ENCODE measurements at places on chromosomes 3 and 15.

DNA sequence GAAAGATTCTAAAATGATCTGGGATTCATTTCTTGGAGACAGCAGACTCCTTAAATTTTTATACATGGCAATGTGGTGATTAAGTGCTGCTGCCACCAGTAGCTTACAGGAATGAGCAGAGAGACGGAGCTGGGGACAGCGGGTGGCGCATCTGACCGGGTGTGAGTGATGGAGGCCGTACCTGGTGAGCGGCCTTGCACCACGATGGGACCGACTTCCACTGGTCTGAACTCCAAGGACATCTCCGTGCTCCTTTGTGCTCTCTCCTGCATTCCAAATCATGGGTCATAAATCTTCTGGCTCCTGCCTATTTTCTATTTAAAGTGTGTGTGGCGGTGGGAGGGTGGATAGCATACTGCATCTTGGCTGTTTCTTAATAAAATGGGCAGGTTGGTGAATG is 262.6 kb downstream of the ABHD5 start:
- no peak for DNase-seq

DNA sequence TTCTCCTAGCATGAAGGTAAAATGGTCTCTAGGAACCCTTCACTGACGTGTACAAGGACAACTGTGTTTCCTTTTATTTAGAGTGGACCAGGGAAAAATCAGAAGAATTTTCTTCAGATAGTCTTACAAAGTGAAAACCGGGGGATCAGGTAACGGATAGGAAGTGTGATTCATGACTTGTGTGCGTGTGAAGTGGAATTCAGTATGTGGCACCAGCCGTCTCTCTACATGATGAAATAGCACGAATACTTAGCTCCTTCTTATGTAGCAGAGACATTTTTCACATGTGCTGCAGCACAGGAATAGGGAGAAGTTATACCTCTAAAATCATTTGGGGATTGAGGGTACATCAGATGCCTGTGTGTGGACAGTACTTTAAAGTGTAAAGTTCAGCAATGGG is 159.2 kb downstream of the MEX3B start:
- no peak for DNase-seq

GRCh38 chr3:194979173-194979572 is 291.8 kb downstream of the XXYLT1 start:
- DNase-seq, result no peak

DNA sequence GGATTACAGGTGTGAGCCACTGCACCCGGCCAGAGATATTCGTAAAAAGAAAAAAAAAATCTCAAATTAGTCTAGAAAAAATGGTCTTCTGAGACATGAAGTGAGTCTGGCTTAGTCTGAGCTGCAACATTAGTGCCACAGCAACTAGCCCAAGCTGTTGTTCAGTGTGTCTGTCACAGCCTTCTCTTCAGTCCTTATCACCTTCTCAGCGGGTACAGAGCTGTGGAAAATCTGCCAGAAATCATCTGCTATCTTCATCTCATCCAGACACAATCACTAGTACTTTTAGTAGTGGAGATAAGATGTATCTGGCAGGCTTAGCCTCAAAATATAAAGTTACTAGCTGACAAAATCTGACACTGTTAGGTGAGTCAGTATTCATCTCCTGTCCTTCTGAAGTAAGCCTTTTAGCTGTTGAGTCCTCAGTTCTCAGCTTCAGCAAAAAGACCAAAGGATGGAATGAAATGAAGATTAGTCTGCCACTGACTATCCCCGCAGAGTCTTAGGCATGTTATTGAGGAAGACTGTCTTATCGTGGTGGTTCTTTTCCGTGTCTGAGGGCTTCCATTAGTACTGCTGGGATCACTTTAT is 120.5 kb upstream of the CGNL1 start:
- DNase-seq, result no peak

DNA sequence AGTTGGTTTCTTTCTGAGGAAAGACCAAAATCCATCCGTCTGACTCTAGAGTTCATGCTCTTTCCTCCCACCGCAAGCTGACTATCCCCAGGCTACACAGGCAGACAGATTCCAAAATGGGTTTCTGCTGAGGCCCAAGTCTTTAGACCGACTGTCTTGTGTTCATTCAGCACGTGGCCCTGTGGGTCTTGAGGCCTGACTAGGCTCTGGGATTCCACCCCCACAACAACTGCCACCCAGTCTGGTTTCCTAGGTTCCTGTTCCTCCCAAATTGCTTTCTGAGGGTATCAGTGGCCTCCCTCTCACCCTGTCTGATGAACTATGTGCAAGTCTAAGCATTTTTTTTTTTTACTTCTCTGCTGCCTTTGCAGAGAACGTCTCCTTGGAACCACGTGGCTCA is 67.7 kb downstream of the CYP19A1 start:
- no peak for DNase-seq

GRCh38 chr3:182862159-182862860 is 69.0 kb downstream of the ATP11B start:
- DNase-seq, result no peak

DNA sequence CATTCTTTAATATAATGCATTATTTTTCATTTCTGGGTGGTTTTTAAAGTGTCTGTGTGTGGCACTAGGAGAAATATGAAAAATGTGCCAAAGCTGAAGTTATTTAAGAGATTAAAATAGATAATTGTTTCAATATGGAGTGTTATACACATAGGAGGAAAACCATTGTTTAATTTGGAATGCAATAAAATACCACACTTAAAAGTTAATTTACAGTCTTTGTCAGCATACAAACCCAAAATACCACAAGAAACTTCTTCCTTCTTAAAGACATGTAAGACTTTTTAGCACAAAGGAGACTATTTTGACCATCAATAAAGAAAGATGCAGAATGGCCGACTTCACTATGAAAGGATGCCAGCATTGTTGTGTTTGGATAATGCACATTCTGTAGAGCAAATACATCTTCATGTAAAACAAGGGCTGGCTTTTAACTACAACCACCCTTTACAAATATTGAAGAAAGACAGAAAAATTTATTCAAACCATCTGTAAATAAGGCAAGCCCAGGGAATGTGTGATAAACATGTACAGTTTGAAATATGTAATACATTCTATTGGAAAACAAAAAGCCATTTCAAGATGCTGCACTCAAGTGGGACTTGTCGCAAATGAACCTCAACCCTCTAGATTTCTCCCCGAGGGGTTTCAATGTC is 1146.6 kb downstream of the ROBO1 start:
- DNase-seq, result no peak

GRCh38 chr15:75238150-75238549 is 20.0 kb upstream of the GOLGA6C start:
- DNase-seq, result peak; percentile 2

DNA sequence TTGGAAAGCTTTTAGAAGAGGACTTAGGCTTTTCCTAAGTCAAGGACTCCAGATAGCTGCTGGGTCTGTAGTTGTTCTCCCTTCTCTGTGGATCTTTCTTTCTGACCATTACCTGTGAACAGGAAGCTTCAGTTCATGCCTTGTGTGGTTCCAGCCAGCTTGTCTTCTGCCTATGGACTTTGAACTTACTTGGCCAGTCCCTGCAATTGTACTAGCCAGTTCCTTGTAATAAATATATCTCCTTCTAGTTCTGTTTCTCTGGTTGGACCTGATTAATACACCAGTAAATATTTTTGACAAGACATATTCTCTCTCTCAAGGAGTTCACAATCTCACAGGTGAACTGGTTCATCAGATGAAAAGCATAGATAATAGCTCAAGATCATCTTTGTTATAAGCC is 341.3 kb upstream of the DPPA4 start:
- no peak for DNase-seq

- no peak for DNase-seq
Observed at GRCh38 chr15:71396536-71397125, 281.4 kb downstream of the THSD4 start.

- no peak for DNase-seq
Observed at GRCh38 chr3:77025471-77025870, 14.4 kb upstream of the ROBO2 start.

DNA sequence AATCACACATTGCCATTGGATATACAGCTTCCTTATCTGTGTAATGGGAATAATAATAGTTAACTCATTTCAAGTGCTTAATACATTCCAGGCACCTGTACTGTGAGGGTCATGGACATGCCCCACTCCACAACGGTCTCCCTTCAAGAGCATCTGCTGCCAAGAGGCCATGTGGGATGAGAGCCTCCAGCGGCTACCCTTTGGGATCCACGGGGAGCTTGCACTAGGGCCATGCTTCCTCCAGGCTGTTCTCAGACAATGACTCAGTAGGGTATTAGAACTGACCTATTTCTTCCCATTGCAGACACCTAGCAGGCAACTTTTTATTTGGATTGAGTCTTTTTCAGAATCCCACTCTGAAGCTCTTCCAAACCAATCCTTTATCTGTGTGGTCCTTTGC is 1078.9 kb downstream of the TUSC7 start:
- DNase-seq, result no peak

DNA sequence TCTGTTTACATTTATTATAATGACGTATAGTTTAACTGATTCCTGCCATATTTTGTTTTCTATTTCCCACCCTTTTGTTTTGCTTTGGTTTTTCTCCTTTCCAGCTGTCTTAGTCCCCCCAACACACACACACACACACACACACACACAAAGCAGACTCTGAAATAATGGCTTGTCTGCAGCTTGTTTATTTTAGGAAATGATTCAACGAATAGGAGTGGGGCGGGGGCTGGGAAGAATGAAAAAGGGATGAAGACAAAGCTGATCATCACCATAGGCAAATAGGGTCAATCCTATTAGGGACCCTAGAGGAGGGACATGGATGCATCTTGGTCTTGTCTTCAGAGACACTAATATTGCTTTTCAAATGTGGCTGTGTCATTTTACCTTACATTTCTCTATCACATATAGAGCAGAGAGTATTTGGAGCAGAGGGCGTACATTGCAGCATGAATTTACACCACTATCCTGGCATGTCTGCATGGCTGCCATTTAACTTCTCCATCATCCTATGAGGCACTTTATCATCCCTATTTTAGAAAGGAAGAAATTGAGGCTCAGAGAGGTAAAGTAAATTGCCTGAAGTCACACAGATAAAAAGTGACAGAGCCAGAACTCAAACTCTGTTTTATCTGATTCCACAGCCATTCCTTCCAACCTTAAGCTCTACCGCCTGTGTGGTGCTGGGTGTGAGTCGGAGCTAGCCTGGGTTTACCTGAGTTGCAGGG is 147.2 kb upstream of the TPM1 start:
- no peak for DNase-seq

DNA sequence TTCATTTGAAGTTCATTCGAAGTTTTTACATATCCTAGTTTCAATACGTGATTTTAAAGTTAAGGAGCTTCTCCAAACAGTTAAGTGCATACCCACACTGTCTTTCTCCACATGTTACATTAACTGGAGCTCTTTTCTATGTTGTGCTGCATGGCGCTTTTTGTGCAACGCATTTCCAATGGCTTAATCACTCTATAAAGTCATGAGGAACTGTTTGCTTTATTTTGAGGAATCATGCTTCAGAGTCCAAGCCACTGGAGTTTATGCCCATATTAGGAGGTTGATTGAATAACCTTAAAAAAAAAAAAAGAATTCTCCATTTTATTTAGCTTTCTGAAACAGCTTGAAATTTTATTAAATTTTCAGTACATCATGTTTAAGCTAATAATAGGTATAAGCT is 109.4 kb upstream of the MBNL1 start:
- no peak for DNase-seq

DNA sequence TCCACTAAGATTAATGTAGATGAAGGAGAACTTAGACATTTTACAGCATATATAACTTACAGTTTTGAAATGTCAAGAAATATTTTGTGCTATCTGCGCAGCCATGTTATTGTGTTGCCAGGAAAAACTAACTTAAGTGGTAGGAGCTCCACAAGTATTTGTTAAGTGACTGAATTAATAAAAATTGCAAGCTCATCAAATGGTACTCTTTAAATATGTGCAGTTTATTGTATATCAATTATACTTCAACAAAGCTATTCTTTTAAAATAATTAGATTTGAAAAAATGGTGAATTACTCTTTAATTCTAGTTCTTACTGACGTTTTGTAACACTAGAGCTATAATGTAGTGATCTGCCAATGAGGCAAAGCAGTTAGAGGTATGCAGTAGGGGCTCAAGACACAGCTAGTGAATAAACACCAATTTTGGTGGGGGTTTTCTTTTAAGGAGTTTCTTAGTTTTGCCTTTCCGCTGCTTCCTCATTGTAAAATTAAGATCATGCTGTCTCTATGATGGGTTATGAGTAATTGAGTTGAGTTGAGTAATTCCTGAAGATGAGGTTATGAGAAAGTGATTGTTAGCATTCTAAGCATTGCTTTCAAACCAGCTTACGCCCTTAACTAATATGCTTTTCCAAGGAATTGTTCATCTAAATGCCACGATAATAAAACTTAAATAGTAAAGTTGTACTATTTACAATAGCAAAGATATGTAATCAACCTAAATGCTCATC is 10.9 kb upstream of the LXN start:
- DNase-seq, result no peak

- no peak for DNase-seq
Observed at GRCh38 chr3:129794311-129795185, 99.0 kb downstream of the TMCC1 start.

DNA sequence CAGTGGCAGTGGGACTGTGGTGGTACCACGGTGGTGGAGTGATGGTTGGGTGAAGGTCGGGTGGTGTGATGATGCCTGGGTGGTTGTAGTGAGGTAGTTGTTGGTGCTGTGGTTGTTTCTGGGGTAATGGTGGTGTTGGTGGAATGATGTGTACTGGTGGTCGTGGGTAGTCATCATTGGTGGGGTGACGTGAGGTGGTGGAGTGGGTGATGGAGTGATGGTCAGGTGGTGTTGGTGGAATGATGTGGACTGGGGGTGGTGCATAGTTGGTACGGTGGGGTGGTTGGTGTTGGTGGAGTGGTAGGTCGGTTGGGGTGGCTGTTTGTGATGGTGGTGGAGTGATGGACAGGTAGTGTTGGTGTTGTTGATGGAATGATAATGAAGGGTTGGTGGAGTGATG is 87.1 kb downstream of the PDCD6IP start:
- no peak for DNase-seq

- no peak for DNase-seq
Observed at GRCh38 chr3:38030126-38031021, 932 bp upstream of the PLCD1 start.

GRCh38 chr3:115688418-115688817 is 65.1 kb downstream of the GAP43 start:
- no peak for DNase-seq

DNA sequence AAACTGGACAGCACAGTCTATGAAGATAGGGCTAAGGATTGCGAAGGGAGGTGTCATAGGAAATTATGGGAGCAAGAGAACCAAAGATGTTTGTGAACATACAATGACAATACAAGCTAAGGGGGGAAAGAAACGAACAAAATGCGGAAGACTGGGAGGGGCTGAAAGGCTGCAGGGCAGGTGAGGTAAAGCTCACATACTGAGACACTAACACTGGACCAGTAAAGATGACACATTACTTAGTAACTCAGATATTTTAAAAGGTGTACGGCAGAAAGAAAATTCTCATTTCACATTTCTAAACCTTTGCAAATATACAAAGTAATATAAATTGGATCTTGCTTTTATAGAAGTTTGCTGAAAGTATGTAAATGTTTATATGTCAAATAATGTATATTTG is 10.1 kb downstream of the CLDND1 start:
- DNase-seq, result no peak

- no peak for DNase-seq
Observed at GRCh38 chr3:171192176-171192854, 165.8 kb upstream of the SLC2A2 start.

GRCh38 chr3:175495331-175495730 is 636.2 kb downstream of the NAALADL2 start:
- no peak for DNase-seq
